Hepatocyte (in vitro differentiated cells): ENCODE measurements at places on chromosomes 16 and 17. TPM values are rescaled to one million over a fixed set of nuclear protein-coding genes. Genes with fewer than 3 reads are reported as not detected.

Gene KRT28
- total RNA-seq: not detected in 2 replicates

Gene HERPUD1
- 201 and 253 TPM in 2 replicates for total RNA-seq

Gene FBXW10
- total RNA-seq: 0.20 TPM in 1 of 2 replicates, not detected in the other

Gene MMD
- 29.5 and 34.7 TPM in 2 replicates for total RNA-seq

DNA sequence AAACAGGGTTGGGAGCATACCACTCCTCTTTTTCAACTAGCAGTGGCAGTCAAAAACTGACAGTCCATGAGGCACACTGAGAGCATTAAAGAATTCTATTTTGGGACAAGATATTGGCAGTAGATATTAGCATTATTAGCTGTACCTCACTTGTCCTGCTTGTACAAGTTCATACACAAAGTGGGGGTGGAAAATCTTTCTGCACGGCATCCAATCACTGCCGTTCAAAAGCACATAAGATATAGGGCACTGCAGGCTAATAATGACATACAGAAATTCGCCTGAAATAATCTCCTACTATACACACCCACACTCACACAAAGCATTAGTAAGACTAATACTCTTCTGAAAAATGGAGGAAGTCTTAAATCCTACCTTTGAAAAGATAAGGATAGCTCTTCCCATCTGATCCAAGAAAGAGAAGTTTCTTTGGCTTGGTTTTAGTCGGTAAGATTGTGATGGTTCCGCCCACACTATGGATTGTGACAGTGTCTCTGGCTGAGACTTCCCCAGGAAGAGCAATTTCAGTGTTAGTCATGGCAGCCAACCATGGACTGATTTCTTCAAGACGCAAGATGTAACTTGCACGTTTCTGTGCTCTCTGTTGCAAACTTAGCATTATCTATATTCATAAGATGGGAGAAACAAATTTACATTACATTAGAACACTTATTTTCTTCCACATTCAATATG lies 40.6 kb upstream of the ARL6IP1 start:
- H3K27me3 ChIP-seq: no peaks in the 10 kb centered on the region
- H3K36me3 ChIP-seq: no peaks in the 10 kb centered on the region
- no peak overlapping the region for H3K4me3 ChIP-seq
- no peaks in the 10 kb centered on the region for H3K4me1 ChIP-seq
- no peak overlapping the region for H3K27ac ChIP-seq

DNA sequence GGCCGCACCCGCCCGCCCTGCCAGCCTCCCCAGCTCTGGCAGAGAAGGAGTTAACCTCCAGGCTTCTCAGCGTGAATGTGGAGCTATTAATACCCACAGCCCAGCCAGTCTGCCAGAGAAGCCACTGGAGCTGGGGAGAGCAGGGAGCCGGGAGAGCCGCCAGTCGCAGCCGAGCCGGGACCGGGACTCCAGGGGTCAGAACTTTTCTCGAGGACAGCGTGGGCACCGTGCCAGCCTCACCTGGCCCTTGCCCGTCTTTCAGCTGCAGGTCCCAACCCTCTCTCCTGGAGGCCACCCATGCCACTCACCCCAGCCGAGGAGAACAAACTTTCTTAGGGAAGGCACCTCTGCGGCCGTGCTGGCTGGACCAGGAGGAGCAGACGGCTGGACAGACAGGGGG lies 33.8 kb upstream of the SBK1 start:
- no peaks in the 10 kb centered on the region for H3K27me3 ChIP-seq
- no peaks in the 10 kb centered on the region for H3K4me1 ChIP-seq
- H3K27ac ChIP-seq: no peak overlapping the region
- H3K4me3 ChIP-seq: no peak overlapping the region
- H3K36me3 ChIP-seq: no peaks in the 10 kb centered on the region

GRCh38 chr16:49463529-49463928 lies 89.9 kb downstream of the C16orf78 start:
- H3K36me3 ChIP-seq: no peaks in the 10 kb centered on the region
- H3K27me3 ChIP-seq: peaks cover 31% of the 10 kb centered on the region
- H3K27ac ChIP-seq: no peak overlapping the region
- DNase-seq: no peak
- no peak overlapping the region for H3K4me3 ChIP-seq
- no peaks in the 10 kb centered on the region for H3K4me1 ChIP-seq

DNA sequence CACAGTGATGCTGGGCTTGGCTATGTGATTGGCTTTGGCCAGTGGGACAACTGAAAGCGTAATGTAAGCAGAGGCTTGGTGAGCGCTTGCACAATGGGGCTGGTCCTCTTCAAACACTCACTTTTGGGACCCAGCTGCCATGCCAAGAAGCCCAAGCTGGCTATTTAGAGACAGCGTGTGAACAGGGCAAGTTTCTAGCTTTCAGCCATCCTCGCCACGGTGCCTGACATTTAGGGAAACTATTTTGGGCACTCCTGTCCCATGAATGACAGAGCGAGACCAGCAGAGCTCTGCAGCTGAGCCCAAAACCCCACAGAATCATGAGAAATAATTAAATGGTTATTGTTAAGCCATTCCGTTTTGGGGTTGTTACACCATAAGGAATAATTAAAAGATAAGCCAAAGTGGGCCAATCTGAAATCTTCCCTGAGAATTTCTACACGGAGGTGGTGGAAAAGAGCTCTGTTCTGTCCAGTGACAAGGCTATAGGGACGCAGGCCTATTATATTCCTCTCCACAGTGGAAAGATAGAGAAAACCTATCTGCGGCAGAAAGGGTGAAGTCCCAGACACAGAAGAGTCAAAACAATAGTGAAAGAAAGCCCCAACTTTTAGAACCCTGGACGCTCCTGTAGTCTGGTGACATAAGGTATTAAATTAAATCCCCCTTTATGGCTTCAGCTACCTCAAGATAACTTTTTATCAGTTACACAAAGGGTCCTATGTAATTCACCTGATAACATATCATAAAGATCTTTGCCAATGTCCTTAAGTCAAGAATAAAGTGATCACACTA lies 10.8 kb upstream of the RPRML start:
- peaks cover 14% of the 10 kb centered on the region for H3K27me3 ChIP-seq
- no peaks in the 10 kb centered on the region for H3K36me3 ChIP-seq
- no peak overlapping the region for H3K4me3 ChIP-seq
- no peak overlapping the region for H3K27ac ChIP-seq
- no peak for DNase-seq

DNA sequence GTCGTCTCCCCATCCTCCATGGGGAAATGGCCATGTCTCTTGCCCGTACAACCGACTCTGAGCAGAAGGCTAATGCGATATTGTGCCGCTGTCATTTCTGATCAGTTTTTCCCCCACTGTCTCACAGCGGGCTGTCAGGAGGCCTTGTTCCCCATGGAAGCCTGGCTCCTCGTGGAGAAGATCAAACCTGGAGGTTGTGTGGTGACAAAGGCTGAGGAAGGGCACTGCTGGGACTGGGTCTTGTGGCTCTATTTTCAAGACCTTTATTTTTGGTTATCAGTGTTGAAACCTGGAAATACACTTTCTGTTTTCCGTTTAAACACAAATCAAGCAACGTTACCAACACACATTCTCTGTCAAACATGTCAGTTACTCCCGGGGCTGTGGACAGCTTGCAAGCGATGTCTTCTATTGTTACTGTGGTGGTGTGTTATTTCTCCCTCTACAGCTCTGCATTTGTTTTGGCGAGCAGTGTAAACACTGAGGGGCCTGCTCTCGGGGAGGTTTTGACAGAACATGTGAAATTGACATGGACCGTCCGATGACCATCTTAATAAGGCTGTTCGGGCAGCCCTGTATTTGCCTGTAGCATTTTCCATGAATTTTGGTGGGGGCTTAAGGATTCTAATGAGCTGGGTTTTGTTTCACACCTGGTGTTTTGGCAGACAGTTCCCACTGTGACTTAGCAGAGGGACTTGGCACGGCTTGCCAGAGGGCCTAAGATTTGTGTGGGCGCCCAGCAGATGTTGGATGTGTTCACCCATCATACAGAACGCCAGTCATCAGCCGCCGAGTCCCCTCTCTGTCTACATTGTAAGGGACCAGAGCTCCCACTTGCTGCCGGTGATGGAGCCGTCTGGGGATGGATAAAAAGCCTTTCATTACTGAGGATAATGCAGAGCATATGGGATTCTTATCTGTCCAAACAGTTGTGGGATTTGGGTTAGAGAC lies 12.5 kb downstream of the RBFOX1 start:
- H3K4me1 ChIP-seq: no peaks in the 10 kb centered on the region
- no peak for DNase-seq
- H3K36me3 ChIP-seq: no peaks in the 10 kb centered on the region
- no peak overlapping the region for H3K27ac ChIP-seq

GRCh38 chr16:56266641-56267607 lies 75.6 kb downstream of the GNAO1 start:
- no peak for DNase-seq
- no peak overlapping the region for H3K27ac ChIP-seq
- H3K4me1 ChIP-seq: peaks cover 18% of the 10 kb centered on the region
- H3K4me3 ChIP-seq: no peak overlapping the region
- H3K36me3 ChIP-seq: no peaks in the 10 kb centered on the region
